ENCODE measurements at places on chromosomes 5 and 9.

- DNase-seq = no peak
Observed at GRCh38 chr9:69655065-69655464, 17.1 kb downstream of the APBA1 start.

GRCh38 chr5:14745753-14746152, 81.2 kb downstream of the OTULIN start:
- DNase-seq = no peak

GRCh38 chr5:166758151-166758550, 1533.3 kb upstream of the WWC1 start:
- DNase-seq = no peak

GRCh38 chr5:174877987-174878386, 153.6 kb downstream of the MSX2 start:
- DNase-seq = no peak

GRCh38 chr5:80895523-80895922, 64.6 kb upstream of the RASGRF2 start:
- no peak for DNase-seq

DNA sequence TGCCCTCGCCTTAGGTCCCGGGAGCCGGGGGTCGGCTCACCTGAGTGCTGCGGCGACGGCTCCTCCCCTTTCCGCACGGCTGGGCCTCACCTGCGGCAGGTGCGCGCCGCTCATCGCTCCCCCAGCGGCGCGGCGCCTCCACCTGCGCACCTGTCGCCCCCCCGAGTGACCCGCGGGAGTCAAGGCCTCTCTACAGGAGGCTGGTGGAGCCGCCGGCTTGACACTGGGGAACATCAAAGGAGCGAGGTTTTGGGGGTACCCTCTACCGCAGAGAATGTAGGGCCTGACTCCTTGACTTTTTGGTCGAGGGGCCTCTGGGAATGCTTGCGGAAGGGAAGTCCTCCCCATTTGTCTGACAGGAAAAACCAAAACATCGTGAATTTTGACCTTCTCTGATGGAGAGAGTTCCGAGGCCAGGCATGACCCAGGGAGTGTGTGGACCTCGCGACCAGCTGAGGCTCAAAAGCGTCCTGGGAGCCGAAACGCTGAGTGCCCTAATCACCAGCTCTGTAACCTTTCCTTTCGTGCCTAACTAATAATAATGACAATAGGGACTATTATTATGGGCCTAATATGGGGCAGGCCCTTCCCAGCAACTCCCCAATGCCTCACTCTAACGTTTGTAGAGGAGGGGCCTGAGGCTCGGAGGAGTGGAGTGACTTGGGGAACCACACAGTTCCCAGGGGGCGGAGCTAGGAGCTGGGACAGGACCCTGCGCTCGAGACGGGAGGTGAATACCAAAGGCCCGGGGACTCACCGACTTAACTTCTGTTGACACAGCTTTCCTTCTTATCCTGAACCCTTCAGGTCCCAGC, 714 bp upstream of the IER5L start:
- no peak for DNase-seq

GRCh38 chr9:129306318-129306973, 128.4 kb upstream of the IER5L start:
- DNase-seq = no peak

DNA sequence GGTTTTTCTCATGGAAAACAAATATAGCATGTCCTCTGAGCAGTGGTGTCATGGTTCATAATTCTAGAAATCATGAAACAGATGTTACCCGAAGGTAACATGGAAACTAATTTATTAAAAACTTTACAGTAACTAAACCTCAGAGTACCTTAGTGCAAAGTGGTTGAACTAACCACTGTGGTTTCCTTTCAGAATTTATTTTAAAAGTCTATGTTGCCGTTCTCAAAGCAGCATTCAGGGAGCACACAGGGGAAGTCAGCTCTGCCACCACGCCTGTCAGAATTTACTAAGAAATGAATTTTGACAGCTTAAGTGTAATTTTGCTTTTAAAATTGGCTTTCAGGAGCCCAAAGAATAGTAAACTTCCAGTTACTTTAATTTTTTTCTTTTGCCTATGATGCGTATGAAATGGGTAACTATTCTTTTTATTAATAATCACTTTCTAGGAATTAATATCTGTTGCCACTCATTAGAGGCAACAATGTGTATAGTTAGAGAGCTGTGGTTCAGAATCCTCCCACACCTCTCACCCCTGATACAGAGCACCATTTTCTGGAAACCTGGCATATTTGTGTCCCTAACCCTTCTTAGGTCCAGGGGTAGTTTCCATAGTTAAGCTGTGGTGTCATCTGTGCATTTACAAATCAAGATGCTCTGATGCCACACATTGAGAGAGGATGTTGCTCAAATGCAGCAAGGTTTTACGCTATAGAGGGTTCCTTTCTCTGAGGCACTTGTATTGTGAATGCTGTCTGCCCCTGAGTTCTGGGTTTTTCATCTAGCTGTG, 202.6 kb downstream of the ZSWIM6 start:
- no peak for DNase-seq

DNA sequence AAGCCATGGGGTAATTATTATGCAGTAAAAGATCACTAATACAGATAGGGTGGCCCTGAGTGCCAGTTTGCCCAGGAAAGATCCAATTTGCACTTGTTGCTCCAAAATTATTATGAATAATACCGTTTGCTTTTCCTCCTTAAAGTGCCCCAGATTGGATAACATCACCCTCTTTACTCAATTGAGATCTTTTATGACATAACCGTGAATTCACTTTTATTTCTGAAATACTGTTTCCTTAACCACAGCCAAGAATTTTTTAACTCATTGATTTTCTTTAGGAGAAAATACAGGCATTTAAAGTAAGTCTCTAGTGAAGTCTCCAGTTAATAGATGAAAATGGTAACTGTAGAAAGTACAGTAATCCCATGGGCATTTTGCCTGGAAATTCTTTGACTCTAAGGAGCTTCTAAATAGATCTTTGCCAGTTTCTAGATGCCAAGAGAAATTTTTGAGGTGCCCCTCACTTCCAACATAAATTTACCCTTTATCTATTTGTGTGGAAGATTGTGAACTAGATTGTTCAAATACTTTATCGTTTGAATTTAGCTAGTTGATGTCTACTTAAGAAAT, 99.2 kb downstream of the UHRF2 start:
- DNase-seq = no peak

- DNase-seq = no peak
Observed at GRCh38 chr9:129923589-129923988, 88.3 kb downstream of the USP20 start.

DNA sequence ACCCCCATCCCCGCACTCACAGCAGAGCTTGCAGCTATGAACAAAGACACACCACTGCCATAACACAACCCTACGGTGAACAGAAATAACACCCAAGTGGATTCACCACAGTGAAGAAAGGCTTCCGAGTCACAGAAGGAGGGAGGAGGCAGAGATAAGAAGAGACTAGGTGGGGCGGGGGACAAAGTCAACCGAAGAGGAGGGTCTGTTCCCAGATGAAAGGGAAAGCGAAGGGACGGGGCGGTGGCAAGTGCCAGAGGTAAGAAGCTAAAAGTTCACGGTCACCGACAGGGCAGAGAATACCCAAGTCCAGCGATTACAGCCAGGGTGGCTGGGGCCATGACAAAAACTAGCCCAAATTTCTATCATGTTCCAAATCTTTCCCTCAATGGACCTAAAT, 21.0 kb downstream of the EPB41L4B start:
- DNase-seq = no peak

DNA sequence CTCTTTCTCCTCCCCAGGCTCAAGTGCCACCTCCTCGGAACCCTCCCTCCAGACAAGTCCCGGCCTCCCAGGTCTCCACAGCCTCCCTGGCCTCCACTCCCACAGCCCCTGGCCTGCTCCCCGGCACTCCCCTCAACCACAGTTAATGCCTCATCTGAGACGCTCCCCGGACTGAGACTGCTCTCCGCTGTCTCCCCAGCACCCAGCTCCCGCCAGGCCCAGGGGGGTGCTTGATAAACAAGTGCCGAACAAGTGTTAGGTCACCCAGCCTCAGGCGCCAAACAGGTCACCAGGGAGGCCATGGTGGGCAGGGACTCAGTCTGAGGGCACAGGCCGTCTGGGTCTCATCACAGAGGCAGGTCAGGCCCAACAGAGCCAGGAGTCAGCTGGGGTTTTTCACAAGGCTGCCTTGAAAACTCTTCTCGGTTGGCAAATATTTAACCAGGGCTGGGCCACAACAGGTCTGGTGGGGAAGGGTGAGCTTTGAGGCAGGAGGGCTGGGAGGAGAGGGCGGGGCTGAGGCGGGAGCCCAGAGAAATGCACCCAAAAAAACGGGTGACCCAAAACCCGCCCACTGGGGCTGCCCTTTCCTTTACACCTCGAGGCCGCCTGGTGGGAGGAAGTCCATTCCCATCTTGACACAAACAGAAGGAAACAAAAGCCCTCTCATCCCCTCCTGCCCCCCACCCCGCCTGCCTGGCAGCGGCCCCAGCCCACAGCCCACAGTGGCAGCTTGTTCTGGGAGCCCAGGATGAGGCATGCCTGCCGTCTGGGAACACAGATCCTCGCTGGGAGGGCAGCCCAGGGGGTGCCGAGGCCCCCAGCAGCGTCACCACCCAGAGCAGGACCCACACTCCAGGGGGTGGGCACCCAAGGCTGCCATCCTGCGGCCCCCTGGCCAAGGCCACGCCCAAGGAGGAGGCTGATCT, 66.6 kb upstream of the STXBP1 start:
- no peak for DNase-seq

DNA sequence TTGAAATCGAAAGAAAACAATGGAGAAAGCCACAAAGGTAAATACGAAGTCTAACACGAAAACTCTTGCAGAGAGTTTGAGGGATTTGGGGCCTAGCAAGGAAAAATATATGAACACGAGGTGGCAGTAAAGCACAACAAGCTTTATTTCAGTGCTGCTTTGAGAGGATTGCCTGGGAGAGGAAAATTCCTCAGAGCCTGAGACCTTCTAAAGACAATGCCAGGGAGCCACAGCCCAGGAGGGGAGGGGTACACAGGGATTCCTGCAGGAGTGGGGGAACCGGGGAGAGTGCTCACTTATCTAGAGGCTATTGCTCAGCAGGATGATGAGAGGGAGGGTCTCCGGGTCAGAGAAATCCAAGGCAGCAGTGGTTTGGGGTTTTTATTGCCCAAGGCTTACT, 134.9 kb upstream of the ADCY2 start:
- DNase-seq = no peak

DNA sequence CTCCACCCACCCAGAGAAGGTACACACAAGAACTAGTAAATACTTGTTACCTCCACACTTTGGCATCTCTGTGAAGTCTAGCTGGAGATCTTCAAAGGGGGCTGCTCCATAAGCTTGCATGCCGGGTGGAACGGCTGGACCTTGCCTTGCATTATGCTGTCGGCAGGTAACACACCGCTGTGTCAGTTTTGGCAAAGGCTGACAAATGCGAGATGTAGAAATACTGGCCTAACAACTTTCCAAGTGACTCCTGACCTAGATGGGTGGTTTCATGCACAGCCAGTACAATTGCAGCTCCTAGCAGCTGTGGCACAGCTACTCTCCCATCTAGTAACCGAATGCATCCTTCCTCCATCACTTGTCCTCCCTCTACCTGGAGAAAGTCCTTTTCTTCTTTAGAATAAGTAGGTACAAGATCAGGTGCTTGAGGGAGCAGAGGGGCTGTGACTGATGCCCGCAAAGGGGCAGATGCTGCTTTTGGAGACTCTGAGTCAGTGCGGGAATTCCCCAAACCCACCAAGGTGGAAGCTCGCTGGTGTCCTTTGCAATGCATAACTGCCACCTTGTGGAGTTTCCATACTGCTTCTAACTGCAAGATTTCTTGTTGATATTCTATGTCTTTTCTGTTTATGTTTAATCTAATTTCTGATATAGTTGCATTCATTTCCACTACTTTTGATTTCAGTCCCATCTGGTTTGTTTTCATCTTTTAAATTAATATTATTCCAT, 78.4 kb downstream of the TMEM161B start:
- no peak for DNase-seq

- no peak for DNase-seq
Observed at GRCh38 chr9:33117306-33117705, 40.8 kb upstream of the SMU1 start.

DNA sequence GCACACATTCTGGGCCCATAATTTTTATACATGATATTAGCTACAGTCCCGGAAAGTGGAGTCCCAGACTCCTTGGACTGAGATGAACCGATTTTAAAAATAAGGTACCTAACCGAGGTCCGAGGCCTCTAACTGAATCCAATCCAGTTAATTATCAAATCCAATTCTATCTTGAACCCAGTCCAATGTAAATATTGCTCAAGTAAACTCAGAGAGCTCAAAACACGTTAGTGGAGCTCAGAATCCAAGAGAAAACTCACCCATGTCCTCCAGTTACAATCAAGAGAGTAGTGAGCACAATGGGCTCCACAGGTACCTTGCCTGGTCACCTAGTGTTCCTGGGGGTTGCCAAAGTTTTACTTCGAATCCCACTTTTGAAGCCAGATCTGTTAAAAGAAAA, 37.9 kb upstream of the DIRAS2 start:
- no peak for DNase-seq

DNA sequence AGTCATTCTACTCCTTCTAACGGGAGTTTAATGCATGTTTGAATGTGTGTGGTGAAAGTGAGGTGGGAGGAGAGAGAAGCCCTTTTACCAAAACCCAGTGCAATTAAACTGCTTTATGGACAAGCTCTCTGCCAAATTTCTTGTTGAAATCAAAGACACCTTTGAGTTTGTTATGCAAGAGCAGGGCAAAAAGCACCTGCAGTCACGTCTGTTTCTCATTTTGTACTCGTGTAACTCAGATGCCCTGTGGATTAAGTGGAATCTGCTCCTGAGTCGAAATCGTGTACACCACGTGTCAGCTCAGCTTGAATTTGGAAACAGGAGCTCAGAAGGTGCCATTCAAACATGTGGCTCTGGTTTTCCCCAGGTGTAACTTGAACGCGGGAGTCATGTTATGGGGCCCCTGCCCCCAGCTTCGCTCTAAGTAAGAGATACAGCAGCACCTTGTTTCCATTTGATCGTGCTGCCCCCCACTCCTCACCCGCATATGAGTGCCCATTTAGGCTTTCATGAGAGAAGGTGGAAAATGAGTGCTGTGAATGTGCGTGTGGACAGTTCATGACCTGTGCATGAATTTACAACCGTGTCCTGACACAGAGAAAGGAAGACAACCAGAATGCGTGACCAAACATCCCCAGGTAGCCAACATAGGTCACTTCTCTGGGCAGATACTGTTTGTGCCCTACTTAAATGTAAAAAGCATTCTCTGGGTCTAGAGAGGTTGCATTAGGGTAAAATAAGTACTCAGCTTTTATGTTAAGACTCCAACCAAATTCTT, 347.0 kb upstream of the SLC30A5 start:
- DNase-seq = no peak
